Central memory CD8-positive, alpha-beta T cell (primary cell): ENCODE measurements at places on chromosomes 4 and X.

- H3K36me3 ChIP-seq, result no peaks in the 10 kb centered on the region
- no peak for DNase-seq
- H3K27ac ChIP-seq, result no peak overlapping the region
- H3K4me3 ChIP-seq, result no peak overlapping the region
- H3K27me3 ChIP-seq, result no peaks in the 10 kb centered on the region
- no peaks in the 10 kb centered on the region for H3K4me1 ChIP-seq
Measured at GRCh38 chr4:162322054-162322453, 158.3 kb upstream of the FSTL5 start.

DNA sequence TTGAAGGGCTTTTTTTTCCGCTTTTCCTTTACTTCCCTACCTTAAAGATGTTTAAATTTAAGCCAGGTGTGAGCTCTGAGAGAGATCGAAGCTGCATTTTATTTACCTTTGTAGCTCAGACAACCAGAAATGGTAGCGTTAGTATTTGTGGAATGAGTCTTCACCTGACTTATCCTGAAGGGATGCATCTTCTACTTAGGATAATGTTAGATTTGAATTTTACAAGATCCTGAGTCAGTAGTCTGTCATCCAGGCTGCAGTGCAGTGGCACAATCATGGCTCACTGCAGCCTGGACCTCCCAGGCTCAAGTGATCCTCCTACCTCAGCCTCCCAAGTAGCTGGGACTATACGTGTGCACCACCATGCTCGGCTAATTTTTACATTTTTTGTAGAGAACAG is 26.2 kb downstream of the TMSB4X start:
- H3K4me1 ChIP-seq, result peaks cover 47% of the 10 kb centered on the region
- no peak for DNase-seq
- peak overlapping the region; percentile 97 for H3K27ac ChIP-seq
- peaks cover 10% of the 10 kb centered on the region for H3K36me3 ChIP-seq

DNA sequence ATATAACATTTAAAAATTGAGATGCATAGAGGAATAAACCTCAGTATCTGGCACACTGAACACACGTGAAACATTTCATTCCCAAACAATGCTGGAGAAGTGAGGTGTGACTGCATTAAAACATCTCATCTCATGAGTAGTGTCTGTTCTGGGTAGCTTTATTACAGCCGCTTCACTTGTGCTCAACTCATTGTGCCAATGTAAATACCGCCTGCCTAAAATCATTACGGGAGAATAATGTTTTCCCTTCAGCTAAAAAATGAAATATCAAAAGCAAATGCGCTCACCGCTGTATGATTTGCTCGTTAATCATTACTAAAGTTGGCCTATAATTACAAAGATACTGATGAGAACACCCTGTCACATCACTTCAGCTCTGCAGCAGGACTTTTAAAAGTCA is 110.2 kb upstream of the PRPS2 start:
- H3K27me3 ChIP-seq, result no peaks in the 10 kb centered on the region
- H3K4me3 ChIP-seq, result no peak overlapping the region
- no peak for DNase-seq

DNA sequence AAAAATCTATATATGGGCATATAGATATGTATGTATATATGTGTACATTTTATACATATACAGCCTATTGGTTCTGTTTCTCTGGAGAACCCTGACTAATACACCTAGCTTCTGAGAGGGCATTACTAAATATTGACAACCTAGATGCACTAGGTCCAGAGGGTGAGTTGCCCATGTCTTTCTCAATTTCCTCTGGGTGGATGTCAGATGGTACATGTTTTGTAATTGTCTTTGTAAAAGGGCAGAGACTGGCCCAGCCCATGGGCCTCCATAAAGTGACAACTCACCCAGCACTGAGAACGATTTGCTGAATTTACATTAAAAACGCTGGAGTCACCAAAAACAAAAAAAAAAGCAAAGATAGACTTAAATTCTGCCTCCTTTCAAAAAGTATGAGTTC is 198.5 kb upstream of the FAM241A start:
- no peak overlapping the region for H3K4me3 ChIP-seq
- no peaks in the 10 kb centered on the region for H3K4me1 ChIP-seq
- H3K27ac ChIP-seq, result no peak overlapping the region
- no peaks in the 10 kb centered on the region for H3K36me3 ChIP-seq

DNA sequence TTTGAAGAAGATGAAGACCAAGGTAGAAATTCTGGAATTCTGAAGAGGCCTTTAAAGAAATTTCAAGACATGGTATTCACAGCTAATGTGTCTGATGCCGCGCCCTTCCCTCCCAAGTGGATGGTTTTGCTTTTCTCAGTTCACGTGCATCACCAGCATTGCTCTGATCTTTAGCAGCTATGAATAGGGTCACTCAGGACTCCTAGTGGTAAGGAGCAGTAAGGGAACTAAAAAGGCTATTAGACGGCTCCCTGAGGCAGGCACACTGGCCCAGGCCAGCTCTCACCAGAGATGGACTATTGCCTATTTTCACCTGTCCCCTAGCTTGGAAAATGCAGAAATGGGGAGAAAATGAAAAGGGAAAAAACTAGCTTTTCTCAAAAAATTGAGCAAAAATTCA is 447.5 kb upstream of the RASGEF1B start:
- no peak overlapping the region for H3K27ac ChIP-seq
- no peak for DNase-seq
- H3K4me1 ChIP-seq, result no peaks in the 10 kb centered on the region
- H3K27me3 ChIP-seq, result peaks cover 48% of the 10 kb centered on the region

DNA sequence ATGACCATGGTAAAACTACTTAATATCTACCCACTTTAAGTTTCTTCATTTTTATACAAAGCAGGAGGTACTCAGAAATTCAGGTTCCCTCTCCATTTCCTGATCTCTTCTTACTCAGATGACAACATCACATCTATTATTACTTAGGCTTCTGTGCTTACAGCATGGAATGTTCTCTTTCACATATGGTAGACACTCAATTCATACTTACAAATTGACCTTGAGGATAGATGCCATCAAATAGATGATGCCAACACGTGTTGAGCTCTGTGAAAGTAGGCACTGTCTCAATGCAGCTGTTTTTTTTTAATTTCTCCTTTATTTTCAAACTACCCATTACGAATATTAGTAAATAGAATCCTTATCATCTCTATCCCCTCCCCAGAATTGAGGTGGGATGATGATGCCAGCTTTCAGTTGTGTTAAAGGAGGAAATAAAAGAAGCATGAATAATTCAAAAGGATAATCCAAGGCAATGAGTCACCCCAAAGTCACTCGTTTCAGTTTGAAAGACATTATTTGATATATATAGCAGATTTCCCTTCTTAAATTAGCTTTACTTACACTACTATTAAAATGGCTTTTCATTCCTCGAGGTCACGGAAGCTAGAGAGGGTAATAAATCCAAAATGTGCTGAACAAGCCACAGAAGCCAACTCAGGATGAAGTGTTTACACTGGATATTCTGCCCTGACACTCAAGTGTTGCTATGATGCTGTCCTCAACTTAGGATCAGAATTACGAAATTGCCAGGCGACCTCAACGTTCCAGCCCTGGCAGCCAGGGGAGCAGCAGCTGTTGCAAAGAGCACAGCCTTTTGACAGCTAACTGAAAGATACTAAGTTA is 124.2 kb upstream of the EOLA2 start:
- no peak overlapping the region for H3K4me3 ChIP-seq
- no peak overlapping the region for H3K27ac ChIP-seq
- no peaks in the 10 kb centered on the region for H3K4me1 ChIP-seq
- H3K36me3 ChIP-seq, result no peaks in the 10 kb centered on the region

DNA sequence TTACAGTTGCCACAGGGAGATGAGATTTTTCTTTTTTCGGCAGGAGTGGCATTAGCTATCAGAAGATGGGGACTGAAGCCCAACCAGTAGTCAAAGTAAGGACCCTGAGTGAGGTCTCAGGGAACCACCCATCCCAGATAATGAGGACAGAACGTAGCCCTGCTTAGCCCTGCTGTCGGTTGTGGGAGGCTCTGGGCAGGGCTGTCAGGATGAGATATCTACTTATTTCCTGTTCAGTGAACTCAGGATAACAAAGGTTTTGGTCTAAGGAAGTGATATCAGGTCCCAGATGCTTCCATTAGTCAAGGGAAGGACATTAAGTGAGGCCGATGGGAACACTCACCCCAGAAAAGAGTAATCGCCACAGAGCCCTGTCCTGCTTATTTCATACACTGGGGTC is 2.3 kb downstream of the MAGEB16 start:
- DNase-seq, result no peak
- no peaks in the 10 kb centered on the region for H3K27me3 ChIP-seq
- no peaks in the 10 kb centered on the region for H3K4me1 ChIP-seq
- peaks cover 1% of the 10 kb centered on the region for H3K36me3 ChIP-seq
- H3K4me3 ChIP-seq, result no peak overlapping the region

DNA sequence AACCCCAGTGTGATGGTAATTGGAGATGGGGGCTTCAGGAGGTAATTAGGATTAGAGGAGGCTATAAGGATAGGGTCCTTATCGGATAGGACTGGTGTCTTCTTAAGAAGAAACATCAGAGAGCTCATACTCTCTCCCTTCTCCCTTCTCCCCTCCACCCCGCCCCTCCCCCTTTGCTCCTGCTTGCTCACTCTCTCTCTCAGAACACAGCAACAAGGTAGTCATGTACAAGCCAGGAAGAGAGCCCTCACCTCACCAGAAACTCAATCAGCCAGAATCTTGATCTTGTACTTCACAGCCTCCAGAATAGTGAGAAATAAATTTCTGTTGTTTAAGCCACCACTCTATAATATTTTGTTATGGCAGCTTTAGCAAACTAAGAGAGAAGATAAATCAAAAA is 4.5 kb downstream of the DDX60L start:
- H3K27ac ChIP-seq, result no peak overlapping the region
- H3K36me3 ChIP-seq, result peaks cover 28% of the 10 kb centered on the region
- no peaks in the 10 kb centered on the region for H3K27me3 ChIP-seq
- H3K4me3 ChIP-seq, result no peak overlapping the region

- H3K27me3 ChIP-seq, result no peaks in the 10 kb centered on the region
- no peaks in the 10 kb centered on the region for H3K4me1 ChIP-seq
- no peaks in the 10 kb centered on the region for H3K36me3 ChIP-seq
- no peak overlapping the region for H3K4me3 ChIP-seq
- no peak for DNase-seq
Measured at GRCh38 chr4:11631416-11631815, 202.7 kb upstream of the HS3ST1 start.
